Left lung (tissue), 14 donors: ENCODE measurements at places on chromosomes 13 and 19. TPM values are rescaled to one million over a fixed set of nuclear protein-coding genes. Genes with fewer than 3 reads are reported as not detected.
A peak's percentile ranks its signal among the peaks of the same experiment; 100 is the strongest.

GRCh38 chr19:2289714-2290435, 7.9 kb upstream of the PEAK3 start:
- H3K4me3 ChIP-seq: peak overlapping the region; percentile 27
- DNase-seq: peak; percentile 91
- H3K27ac ChIP-seq: peak overlapping the region; percentile 36
- peaks cover 89% of the 10 kb centered on the region for H3K4me1 ChIP-seq
- H3K36me3 ChIP-seq: peaks cover 6% of the 10 kb centered on the region
- peaks cover 74% of the 10 kb centered on the region for H3K27me3 ChIP-seq

DNA sequence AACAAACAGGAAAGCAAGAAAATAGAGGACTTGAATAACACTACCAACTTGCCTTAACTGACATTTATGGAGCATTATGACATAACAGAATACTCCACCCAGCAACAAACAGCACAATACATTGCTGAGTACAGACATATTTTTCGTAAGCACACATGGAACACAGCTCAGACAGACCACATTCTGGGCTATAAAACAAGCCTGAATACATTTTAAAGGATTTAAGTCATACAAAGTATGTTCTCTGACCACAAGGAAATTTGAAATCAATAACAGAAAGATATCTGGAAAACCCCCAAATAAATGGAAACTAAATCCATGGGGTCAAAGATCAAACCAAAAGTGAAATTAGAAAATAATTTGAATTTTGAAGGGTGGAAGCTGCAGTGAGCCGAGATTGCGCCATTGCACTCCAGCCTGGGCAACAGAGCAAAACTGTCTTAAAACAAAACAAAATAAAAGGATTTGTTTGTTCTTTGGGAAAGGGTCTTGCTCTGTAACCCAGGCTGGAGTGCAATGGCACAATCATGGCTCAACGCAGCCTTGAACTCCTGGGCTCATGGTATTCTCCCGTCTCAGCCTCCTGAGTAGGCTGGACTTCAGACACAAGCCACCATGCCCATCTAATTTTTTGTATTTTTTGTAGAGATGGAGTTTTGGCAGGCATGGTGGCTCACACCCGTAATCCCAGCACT, 5.6 kb downstream of the ZDHHC20 start:
- no peaks in the 10 kb centered on the region for H3K36me3 ChIP-seq
- DNase-seq: no peak
- H3K4me3 ChIP-seq: no peak overlapping the region
- peak overlapping the region; percentile 50 for H3K27ac ChIP-seq
- H3K27me3 ChIP-seq: no peaks in the 10 kb centered on the region

Gene LILRA1
- 13.5 TPM for total RNA-seq

Gene C2CD4C
- 1.1 TPM for total RNA-seq

- H3K27me3 ChIP-seq: no peaks in the 10 kb centered on the region
- peaks cover 17% of the 10 kb centered on the region for H3K4me1 ChIP-seq
- H3K4me3 ChIP-seq: no peak overlapping the region
- no peaks in the 10 kb centered on the region for H3K36me3 ChIP-seq
- no peak overlapping the region for H3K27ac ChIP-seq
Measured at GRCh38 chr13:99407906-99408702, 93.2 kb upstream of the TM9SF2 start.

Gene APOC4
- total RNA-seq: not detected

Gene KLF16
- total RNA-seq: 28.8 TPM

Gene RNASEH2A
- total RNA-seq: 10.9 TPM

GRCh38 chr13:43333176-43333575, 309.8 kb downstream of the DNAJC15 start:
- DNase-seq: no peak
- no peak overlapping the region for H3K27ac ChIP-seq
- H3K4me3 ChIP-seq: no peak overlapping the region

Gene DACT3
- 6.6 TPM for total RNA-seq

GRCh38 chr19:52670046-52670445, 31.9 kb upstream of the ZNF83 start:
- no peaks in the 10 kb centered on the region for H3K4me1 ChIP-seq
- H3K27ac ChIP-seq: no peak overlapping the region
- H3K4me3 ChIP-seq: no peak overlapping the region
- DNase-seq: no peak
- no peaks in the 10 kb centered on the region for H3K27me3 ChIP-seq

GRCh38 chr13:95926231-95926630, 127.0 kb downstream of the UGGT2 start:
- DNase-seq: no peak
- no peaks in the 10 kb centered on the region for H3K27me3 ChIP-seq
- H3K27ac ChIP-seq: no peak overlapping the region
- H3K4me3 ChIP-seq: no peak overlapping the region
- H3K4me1 ChIP-seq: no peaks in the 10 kb centered on the region

GRCh38 chr13:49986471-49986870, 10.4 kb upstream of the TRIM13 start:
- no peak for DNase-seq
- H3K4me1 ChIP-seq: no peaks in the 10 kb centered on the region
- no peak overlapping the region for H3K27ac ChIP-seq
- H3K27me3 ChIP-seq: no peaks in the 10 kb centered on the region

DNA sequence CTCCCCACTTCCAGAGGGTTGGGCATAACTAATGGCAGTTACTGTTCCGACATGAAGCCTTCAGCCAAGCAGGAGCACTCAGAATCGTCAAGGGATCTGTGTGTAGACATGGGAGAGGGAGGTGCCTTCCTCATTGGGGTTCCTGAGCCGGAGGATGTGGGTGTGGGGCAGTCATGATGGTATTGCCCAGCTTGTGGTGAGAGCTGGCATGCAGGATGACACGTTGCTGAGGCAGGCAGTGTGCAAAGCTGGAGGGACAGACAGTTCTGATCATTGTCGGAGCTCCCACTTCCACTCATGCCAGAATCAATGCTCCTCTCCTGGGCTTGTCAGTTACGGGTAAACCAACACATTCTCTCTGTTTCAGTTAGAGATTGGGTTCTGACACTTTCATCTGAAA, 83.9 kb upstream of the TSC22D1 start:
- DNase-seq: no peak
- H3K4me1 ChIP-seq: no peaks in the 10 kb centered on the region
- H3K27ac ChIP-seq: no peak overlapping the region
- no peaks in the 10 kb centered on the region for H3K36me3 ChIP-seq
- no peaks in the 10 kb centered on the region for H3K27me3 ChIP-seq

DNA sequence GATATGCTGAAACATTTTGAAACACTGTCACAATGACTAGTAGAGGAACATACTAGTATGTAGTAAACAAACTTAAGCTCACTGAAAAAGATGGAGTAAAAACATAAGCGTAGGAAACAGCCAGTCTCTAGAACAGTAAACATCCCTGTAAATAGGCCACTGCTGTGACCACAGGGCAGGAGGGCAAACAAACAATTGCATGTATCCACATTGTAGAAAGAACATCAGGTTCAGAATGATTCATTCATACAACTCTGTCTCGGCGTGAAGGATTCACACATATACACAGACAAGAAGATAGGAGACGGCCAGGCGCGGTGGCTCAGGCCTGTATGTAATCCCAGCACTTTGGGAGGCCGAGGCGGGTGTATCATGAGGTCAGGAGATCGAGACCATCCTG, 390.1 kb downstream of the IRS2 start:
- H3K36me3 ChIP-seq: no peaks in the 10 kb centered on the region
- no peaks in the 10 kb centered on the region for H3K4me1 ChIP-seq
- no peak overlapping the region for H3K4me3 ChIP-seq
- no peak for DNase-seq
- no peaks in the 10 kb centered on the region for H3K27me3 ChIP-seq

Gene PRKCG
- total RNA-seq: not detected

Gene GIPC3
- total RNA-seq: 3.1 TPM
